Breast epithelium (tissue), 4 donors: ENCODE measurements at places on chromosomes 4 and X.

DNA sequence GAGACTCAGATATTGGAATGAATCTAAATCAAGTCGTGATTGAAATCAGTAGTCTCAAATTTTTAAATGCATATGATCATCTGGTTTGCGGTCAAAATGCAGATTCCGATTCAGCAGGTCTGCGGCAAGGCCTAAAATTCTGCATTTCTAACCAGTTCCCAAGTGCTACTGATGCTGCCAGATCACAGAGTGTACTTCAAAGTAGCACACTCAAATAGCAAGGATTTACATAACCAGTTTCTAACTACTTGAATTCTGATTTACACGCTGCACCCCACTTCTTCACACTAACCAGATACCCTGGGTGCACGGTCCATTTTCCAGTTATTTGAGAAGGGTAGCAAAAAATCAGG lies 752 bp downstream of the MBTPS2 start:
- DNase-seq: no peak

- no peak for DNase-seq
These were observed 689 bp downstream of the METAP1 start for GRCh38 chr4:98996056-98996764.

GRCh38 chr4:80540785-80541469 lies 205.4 kb downstream of the CFAP299 start:
- DNase-seq: no peak

GRCh38 chr4:39469429-39470077 lies 10.7 kb downstream of the LIAS start:
- DNase-seq: no peak

GRCh38 chrX:150935467-150935866 lies 37.0 kb upstream of the CD99L2 start:
- no peak for DNase-seq

- peak; percentile 53 for DNase-seq
These were observed 3.1 kb upstream of the P2RY4 start for GRCh38 chrX:70262952-70263567.
